ENCODE measurements at places on chromosomes 12 and 14.
A peak's percentile ranks its signal among the peaks of the same experiment; 100 is the strongest.

DNA sequence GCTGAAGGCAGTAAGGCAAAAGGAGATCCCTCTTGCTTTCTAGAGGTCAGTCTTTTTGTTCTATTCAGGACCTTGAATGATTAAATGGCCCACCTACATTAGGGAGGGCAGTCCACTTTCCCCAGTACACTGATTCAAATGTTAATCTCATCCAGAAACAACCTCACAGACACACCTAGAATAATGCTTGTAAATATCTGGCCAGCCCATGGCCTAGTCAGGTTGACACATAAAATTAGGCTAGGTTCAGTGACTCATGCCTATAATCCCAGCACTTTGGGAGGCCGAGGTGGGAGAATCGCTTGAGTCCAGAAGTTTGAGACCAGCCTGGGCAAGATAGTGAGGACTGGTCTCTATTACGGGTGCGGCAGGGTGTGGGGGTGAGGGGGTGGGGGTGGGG lies 43.5 kb downstream of the MIPOL1 start:
- DNase-seq, result no peak

DNA sequence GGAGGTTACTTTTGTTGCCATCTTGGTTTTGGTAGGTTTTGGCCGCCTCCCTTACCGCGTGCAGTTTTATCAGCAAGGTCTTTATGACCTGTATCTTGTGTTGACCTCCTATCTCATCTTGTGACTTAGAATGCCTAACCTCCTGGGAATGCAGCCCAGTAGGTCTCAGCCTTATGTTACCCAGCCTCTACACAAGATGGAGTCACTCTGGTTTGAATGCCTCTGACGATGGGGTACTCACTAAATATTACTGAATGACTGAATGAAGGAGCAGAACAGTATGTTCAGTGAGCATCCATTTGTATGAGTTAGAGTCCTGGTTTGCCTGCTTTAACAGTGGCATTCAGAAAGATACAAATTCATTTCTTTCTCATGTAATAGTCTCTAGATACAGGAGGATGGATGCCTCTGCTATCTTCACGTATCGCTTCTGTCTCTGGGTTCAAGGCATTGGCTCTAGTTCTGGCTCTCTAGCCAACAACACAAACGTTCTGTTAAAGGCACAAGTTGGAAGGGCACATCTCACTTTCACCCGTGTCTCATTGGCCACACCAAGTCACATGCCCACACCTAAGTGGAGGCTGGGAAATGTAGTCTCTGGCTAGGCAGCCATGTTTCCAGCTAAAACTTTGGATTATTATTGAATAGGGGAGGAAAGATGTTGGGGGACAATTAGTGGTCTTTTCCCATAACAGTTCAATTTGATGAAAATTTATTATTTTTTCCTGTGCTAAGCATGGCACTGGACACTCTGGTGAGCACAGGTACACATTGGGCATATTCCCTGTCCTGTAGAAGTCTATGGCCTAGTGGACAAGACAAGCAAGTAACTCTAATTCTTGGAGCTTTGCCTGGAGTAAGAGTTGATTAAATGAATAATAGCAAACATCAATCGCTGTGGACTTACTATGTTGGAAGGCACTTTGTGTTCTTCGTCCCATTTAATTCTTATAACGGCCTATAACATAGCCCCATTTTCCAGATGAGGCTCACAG lies 75.2 kb upstream of the RPH3A start:
- DNase-seq, result peak; percentile 5

DNA sequence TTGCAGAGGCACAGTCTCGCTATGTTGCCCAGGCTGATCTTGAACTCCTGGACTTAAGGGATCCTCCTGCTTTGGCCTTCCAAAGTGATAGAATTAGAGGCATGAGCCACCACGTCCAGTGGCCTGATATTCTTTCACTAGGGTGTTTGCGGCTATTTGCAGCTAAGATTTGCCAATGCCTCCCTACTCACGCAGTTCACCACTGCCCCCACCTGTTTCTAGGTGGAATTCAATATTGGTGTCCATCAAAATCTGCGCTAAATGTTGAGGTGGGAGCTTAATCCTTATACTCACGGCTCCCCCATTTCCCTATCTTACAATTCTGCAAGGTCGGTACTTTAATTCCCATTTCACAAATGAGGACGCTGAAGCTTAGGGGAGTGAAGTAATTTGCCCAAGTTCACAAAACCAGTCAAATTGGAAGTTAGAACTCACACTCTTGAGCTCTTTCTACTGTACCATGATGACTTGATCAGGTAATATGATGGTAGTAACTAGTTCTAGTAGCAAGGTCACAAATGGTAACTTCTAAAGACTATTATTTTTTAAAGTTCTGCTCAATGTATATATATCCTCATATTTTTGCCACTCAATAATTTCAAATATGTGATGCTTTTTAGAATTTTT lies 22.1 kb upstream of the LRRC9 start:
- DNase-seq, result no peak

DNA sequence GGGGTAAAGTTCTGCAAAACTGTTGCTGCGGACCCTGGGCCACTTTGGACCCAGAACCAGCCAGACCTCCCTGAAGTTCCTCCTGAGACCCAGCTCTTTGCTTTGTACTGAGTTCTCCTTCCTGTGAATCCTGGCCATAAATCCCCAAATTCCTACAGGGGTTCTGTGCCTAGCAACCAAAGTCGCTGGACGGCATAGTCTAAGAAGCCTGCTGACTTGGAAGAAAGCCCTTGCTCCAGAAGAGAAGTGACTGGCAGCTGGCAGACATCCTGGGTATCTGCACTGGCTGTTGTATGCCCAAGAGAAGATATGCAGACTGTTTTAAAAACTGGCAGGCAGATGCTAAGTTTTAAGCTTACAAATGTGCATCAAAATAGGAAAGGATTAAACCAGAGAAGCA lies 99.9 kb upstream of the SLC24A4 start:
- no peak for DNase-seq

- DNase-seq, result no peak
These were observed 78.6 kb upstream of the PAWR start for GRCh38 chr12:79769189-79769859.

Data from stimulated activated CD4-positive, alpha-beta T cell treated with anti-CD3 and anti-CD28 coated beads, Interleukin-1b, Interleukin-23, amount 100 ng/mL, for 24 hours (primary cell).